ENCODE measurements at places on chromosomes 1 and 21.

- no peak for DNase-seq
These were observed 38.3 kb downstream of the CAMSAP2 start for GRCh38 chr1:200776949-200777348.

DNA sequence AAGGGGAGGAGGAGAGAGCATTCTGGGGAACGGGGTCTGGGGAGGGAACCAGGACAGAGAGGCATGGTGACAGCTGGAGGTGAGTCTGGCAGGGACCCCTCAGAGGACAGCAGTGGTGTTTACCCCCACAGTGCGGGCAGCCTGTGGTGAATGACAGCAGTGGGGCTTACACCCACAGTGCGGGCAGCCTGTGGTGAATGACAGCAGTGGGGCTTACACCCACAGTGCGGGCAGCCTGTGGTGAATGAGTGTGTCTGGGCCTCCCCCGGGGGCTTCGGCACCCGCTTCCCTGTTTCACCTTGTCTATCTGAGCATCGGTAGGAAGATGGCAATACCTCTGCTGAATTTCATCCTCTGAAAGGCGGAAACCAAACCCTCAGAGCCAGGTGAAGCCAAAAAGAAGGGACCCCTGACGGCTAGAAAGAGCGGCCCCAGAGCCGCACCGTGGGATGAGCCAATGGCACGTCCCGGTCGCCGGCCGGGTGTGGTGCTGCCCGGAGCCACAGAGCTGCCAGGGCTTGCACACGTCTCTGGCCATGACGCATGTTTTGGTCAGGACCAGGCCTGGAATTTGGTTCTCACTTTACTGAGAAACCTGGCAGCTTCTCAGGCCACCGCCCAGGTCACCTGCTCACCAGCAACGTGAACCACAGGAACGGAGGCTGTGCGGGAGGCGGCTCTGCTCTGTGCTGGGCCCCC, 54.1 kb downstream of the SIK1 start:
- DNase-seq: no peak

DNA sequence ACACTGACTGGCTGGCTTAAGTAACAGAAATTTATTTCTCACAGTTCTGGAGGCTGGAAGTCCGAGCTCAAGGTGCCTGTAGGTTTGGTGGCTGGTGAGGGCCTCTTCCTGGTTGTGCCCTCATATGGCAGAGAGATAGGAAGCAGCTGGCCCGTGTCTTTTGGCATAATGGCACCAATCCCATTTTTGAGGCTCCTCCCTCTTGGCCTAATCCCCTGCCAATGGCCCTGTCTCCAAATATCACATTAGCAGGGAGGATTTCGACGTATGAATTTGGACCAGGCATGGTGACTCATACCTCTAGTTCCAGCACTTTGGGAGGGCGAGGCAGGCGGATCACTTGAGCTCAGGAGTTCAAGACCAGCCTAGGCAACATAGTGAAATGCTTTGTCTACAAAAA, 37.4 kb downstream of the AGPAT3 start:
- DNase-seq: no peak

GRCh38 chr1:64073705-64074104, 129.7 kb upstream of the UBE2U start:
- DNase-seq: no peak

GRCh38 chr1:176557543-176558258, 94.7 kb downstream of the PAPPA2 start:
- DNase-seq: no peak

GRCh38 chr21:46183910-46184624, at the start of gene SPATC1L:
Gene SPATC1L, minus strand, starts transcription at chr21:46184459. Its CDS starts 1,643 bp downstream, at chr21:46182816.
- DNase-seq: peak; percentile 74

DNA sequence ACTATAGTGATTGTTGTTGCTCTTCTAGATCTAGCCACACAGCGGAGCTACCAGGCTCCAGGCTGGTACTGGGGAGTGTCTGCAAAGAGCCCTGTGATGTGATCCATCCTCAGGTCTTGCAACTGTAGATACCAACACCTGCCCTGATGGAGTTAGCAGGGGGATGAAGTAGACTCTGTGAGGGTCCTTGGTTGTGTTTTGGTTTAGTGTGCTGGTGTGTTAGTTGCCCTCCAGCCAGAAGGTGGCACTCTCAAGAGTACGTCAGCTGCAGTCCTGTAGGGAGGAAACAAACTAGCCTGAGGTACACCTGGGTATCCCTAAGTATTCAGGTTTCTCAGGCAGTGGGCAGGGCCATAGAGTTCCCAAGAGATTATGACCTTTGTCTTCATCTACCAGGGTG, 81.2 kb upstream of the TMPRSS2 start:
- no peak for DNase-seq

- DNase-seq: no peak
These were observed 16.4 kb downstream of the COL9A2 start for GRCh38 chr1:40300651-40301050.

- no peak for DNase-seq
These were observed 1186.5 kb upstream of the TMPRSS15 start for GRCh38 chr21:19590044-19590443.

DNA sequence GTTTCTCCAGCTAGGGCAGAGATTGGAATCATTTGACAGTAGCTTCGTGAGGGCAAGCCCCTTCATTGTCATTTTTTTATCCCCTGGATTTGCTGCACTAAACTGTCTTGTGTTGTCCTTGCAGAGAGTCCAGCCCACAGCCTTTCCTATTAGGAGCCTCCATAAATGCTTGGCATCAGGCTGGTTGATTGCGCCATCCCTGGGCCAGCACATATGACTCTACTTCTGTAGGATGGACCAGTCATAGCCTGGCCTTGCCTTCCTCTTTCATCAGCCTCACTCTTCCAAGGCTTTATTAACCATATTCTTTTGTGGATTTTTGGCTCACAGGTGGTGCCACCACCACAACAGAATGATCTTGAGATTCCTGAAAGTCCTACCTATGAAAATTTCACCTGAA, 31.4 kb downstream of the LY9 start:
- no peak for DNase-seq

DNA sequence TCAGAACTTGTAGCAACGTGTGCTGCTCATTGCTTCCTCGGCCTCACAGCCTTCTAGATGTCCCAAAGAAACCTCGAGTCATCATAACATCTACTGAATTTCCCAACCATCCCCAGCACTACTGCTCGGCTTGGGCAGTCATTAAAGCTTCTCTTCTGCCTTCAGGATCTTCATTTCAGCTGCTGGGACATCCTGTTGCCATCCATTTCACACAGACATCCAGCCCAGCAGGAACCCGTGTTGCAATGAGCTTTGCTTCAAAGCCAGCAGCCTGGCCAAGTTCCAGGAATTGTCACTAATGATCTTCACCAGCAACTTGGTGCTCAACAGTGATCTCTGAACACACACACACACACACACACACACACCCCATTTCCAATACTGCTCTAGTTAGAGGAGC, 18.5 kb downstream of the WLS start:
- no peak for DNase-seq

- peak; percentile 22 for DNase-seq
These were observed 149.0 kb downstream of the IGSF21 start for GRCh38 chr1:18256282-18257235.

GRCh38 chr1:12525311-12526181, 92.5 kb downstream of the DHRS3 start:
- DNase-seq: peak; percentile 34
